Neural crest cell (in vitro differentiated cells): ENCODE measurements at places on chromosomes 12 and 14. TPM values are rescaled to one million over a fixed set of nuclear protein-coding genes. Genes with fewer than 3 reads are reported as not detected.

The CIDEB gene
- not detected in 2 replicates for total RNA-seq

The RPGRIP1 gene
- not detected in 2 replicates for total RNA-seq

GRCh38 chr12:133180669-133181068 lies 626 bp upstream of the ZNF268 start:
- no peak overlapping the region for H3K27ac ChIP-seq
- peaks cover 58% of the 10 kb centered on the region for H3K36me3 ChIP-seq
- peak overlapping the region; percentile 65 for H3K4me3 ChIP-seq

DNA sequence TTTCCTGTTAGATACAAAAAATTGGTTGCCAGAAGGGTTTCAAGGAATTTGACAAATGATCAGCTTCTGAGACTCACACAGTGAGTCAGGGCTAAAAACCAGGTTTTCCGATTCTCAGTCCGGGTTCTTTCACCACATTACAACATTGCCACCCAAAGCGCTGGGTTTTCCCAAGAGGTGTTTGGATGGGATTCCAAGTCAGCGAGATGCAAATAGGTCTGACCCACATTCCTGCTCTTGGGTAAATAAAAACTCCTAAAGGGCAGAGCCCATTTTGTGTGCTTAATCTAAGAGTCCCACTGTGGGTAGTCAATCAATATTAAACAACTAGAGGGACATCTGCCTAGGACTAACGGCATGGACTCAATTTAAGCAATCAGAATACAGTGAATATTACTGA lies 5.4 kb upstream of the RIC8B start:
- DNase-seq: no peak
- no peaks in the 10 kb centered on the region for H3K36me3 ChIP-seq
- peaks cover 61% of the 10 kb centered on the region for H3K4me1 ChIP-seq
- H3K4me3 ChIP-seq: peak overlapping the region; percentile 85
- H3K27ac ChIP-seq: peak overlapping the region; percentile 90

DNA sequence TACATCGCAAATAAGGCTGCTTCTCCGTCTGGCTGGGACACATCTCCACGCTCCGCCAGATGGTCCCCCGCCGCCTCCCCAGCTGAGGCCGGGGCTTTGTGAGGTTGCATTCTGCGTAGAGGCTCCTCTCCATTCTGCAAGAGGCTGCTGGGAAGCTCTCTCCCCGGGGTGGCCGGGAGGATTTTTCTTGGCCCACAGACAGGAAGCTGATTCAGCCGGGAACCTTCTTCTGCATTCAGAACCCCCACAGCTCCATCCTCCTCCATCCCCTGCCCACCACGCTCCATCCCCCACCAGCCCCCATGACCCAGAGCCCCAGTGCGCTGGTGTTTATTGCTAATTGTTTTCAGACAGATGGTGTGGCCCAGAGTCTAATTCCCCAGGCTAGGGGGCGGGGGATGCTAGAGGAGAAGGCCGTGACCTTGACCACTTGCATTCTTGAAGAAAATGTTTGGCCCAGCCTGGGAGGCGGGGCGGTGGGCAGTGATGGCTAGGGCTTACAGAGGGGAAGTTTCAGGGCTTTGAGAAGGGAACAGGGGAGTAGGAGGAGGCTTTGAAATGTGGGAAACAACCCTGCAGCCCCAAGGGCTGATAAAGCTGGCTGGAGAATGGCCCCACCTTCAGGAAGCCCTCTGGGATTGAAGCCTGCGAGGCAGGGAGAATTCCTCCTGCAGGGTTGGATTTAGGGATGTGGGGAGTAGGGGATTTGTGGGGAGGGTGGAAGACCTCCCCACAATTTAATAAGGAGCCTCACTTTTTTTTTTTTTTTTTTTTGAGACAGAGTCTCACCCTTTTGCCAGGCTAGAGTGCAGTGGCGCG lies 88.5 kb upstream of the NCOR2 start:
- H3K27ac ChIP-seq: peak overlapping the region; percentile 2
- peaks cover 35% of the 10 kb centered on the region for H3K4me1 ChIP-seq
- DNase-seq: peak; percentile 63
- peak overlapping the region; percentile 44 for H3K4me3 ChIP-seq
- no peaks in the 10 kb centered on the region for H3K36me3 ChIP-seq
- H3K27me3 ChIP-seq: peaks cover 70% of the 10 kb centered on the region

GRCh38 chr14:77615361-77616132 lies 890 bp downstream of the SPTLC2 start:
- peaks cover 23% of the 10 kb centered on the region for H3K4me1 ChIP-seq
- peaks cover 3% of the 10 kb centered on the region for H3K36me3 ChIP-seq
- DNase-seq: no peak
- H3K27me3 ChIP-seq: peaks cover 30% of the 10 kb centered on the region

GRCh38 chr14:104750056-104750752 lies 2.7 kb upstream of the SIVA1 start:
- peaks cover 39% of the 10 kb centered on the region for H3K4me1 ChIP-seq
- H3K27me3 ChIP-seq: peaks cover 4% of the 10 kb centered on the region
- DNase-seq: no peak
- no peak overlapping the region for H3K4me3 ChIP-seq
- peaks cover 7% of the 10 kb centered on the region for H3K36me3 ChIP-seq
